ENCODE measurements at places on chromosomes 6 and 20.

- DNase-seq = no peak
These were observed 74.0 kb upstream of the SAMD5 start for GRCh38 chr6:147434516-147434915.

- DNase-seq = no peak
These were observed 105.1 kb downstream of the IRF4 start for GRCh38 chr6:496649-497048.

GRCh38 chr6:115945306-115945705 lies 115.4 kb downstream of the FRK start:
- no peak for DNase-seq

DNA sequence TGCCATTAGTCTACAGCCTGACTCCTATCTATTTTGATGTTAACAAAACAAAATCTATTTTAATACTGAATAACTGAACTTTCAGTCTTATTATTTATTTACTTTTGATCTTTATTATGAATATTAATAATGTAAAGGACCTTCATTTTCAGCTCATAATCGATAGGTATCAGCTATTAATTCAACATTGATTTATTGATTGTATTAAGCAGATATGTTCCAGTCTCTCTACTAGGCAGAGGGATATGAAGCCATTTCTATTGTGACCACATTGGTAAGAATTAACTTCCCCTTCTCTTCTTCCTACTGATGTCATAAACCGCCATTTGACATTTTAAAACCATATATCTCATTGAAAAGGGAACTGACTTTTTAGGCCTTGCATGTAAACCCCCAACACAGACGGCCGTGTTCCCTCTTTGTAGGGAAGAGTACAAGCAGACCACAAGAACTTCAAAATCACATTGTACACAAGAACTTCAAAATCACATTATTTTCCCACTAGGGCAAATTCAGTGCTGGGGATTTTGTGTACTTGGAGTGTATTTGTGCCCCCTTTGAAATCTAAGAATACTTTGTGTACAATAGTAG lies 69.5 kb upstream of the FABP7 start:
- no peak for DNase-seq

DNA sequence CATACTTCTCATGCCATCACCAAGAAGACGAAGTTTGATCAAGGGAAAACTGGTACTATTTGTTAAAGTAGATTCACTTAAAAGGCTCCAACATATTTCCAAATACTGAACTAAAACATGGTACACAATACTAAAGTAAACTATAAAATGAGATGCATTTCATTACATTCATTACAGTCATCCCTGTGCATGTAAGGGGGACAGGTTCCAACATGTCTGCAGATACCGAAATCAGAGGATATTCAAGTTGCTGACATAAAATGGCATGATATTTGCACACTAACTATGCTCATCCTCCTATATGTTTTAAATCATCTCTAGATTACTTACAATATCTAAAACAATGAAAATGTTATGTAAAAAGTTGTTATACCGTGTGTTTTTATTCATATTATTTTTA lies 893.9 kb upstream of the MANEA start:
- DNase-seq = no peak

DNA sequence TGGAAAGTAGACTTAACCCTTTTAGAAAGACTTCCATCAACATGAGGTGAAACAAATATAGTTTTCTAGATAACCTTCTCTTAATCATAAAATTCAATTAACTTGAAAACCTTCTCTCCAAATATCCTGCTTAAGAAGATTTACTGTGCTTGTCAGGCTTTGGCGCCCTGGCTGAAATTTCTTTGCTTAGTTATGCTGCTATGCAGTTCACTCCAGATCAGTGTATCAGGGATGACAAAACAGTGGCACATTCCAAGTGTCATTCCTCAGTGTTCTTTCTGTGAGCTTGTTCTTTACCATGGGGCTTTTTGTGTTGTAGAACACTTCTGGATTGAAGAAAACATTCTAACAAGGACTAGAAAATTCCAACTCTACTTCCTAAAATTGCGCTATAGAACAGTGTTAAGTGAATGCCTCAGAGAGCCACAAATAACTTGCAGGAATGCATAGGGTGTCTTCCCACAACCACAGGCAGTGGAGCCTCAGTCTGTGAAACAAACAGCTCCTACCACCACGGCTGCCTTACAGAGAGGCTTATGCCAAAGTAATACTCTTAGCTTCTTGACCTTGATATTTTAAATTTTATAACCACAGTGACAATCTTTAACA lies 443.6 kb downstream of the CDC5L start:
- DNase-seq = no peak

GRCh38 chr6:47207261-47207660 lies 102.4 kb downstream of the TNFRSF21 start:
- DNase-seq = no peak

DNA sequence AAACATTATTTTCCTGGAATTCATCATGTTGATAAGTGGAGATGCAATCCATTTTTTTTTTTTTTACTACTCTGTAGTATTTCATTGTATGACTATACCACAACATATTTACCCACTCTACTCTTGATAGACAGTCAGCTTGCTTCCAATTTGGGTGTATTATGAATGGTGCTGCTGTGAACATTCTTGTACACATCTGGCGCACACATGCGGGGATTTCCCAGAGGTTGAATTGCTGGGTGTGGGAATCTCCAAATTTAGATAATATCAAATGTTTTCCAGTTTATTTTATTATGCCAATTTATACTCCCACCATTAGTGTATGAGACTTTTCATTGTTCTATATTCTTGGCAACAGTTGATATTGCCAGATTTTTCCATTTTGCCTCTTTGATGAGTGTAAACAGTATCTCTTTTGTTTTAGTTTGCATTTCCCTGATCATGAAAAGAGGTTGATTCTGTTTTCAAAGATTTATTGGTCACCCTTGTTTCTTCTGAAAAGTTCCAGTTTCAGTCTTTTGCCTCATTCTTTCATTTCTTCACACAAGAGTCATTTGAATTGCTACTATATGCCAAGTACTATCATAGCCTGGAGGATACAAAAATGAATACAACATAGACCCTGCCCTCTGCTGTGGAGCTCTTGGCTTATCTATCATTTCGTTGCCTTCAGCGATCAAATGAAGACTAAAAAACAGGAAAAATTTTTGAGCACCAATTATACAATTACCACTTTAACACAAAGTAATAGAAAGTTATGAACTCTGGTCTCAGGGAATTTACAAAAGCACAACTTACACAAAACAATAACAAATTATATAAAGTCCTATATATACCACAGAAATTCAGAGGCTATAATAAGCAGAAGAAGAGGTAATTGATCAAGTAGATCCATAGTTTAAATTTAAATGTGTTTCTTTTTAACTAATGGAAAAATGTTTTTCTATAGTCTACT lies 17.1 kb upstream of the NCOA7 start:
- no peak for DNase-seq

DNA sequence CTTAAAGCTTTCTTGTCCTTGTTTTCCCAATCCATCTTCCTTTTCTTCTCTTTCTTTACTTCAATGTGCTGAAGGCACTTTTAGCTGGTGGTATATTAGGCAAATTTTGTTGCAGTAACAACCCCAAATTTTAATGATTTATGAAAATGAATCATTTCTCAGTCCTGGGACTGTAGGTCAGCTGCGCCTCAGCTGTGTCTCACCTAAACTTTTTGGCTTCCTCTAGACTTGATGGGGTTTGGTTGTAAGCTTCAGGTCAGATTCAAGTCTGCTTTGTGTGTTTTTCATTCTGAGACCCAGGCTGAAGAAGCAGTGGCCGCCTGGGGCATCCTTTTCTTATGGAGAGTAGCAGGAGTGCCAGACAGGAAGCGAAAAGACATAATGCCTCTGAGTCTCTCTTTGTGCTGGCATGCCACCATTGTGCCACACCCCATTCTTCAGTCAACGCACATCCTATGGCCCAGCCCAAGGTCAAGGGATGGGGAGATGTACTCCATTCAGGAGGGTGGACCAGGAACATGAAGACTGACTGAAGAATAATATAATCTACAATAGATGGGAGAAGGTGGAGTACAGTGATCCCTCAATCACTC lies 28.9 kb upstream of the CD83 start:
- no peak for DNase-seq

- DNase-seq = no peak
These were observed 44.9 kb downstream of the REPS1 start for GRCh38 chr6:138943089-138943625.

- no peak for DNase-seq
These were observed 381 bp upstream of the PEX7 start for GRCh38 chr6:136822046-136822375.

DNA sequence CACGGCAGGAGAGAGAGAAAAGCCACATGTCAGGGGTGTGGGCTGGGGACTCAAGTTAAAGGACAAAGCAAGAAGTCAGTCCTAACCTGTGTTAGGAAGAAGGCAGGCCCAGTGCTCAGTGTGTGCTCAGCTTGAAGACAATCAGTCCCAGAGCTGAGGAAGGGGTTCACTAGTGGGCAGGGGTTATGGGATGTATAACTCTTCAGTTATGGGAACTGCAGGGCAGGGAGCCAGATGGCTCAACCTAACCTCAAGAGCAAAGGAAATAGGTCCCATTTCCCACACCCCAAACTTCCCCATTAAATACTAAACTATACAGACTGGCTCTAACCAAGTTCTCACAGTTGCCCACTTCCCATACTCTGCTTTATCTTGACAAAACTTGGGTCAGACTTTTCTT lies 7.4 kb upstream of the SSTR4 start:
- DNase-seq = no peak

GRCh38 chr6:127833336-127833735 lies 67.5 kb downstream of the THEMIS start:
- DNase-seq = peak; percentile 22

DNA sequence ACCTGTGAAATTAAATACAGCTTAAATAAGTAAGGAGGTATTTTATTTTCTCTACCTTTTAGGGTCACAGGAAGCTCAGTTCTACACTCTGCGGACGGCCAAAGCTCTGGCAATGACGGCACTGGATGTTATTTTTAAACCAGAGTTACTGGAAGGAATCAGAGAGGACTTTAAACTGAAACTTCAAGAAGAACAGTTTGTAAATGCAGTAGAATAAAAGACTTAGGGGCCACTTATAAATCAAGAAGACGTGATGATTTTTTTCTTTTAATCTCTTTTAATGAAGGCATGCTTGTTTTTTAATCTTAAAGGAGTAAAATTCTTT lies 16.2 kb downstream of the PM20D2 start:
- no peak for DNase-seq

GRCh38 chr6:135537741-135538301 lies 40.3 kb upstream of the AHI1 start:
- peak; percentile 81 for DNase-seq

DNA sequence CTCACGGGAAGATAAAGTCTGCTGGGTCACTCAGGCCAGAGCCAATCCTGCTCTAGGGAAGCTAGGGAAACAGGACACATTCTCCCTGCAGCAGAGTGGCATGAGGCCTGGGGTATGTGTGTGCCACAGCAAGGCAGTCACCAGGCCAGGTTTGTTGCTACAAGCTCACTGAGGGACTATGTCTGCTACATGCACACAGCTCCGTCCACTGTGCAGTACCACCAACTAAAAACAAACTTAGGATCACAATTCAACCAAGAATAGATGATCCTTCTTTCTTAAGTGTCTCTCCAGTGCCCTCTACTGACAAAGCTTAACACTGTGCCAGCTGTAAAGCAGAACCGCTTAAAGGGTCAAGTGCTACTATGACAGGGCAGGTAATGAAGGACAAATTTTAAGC lies 192.5 kb downstream of the PTPRK start:
- DNase-seq = no peak

GRCh38 chr20:41135187-41135887 lies 2.0 kb upstream of the PLCG1 start:
- DNase-seq = no peak

DNA sequence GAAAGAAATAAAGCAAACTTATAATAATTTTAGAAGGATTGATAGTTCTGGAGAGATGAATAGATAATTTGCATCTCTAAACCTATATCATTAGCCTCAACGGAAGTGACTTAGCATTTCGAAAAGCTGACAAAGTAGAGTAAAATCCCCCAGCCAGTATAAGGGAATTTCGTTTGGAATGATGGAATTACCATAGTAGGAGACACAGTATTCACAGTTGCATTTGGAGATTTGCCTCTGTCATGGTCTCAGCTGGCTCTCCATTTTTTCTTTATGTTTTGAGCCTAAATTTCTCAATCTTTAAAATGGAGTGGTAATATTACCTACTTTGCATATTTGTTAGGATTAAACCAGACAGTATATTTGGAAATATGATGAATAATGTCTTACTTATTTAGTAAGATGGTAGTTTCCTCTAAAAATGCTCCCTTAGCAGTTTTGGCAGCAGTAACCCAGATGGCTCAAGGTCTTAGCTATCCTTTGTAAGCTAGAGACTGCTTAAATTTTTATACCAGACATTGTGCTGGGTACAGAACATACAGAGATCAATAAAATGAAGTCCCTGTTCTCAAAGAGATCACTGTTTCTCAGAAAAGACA lies 58.2 kb downstream of the SMAP1 start:
- no peak for DNase-seq

GRCh38 chr6:47112317-47112716 lies 70.2 kb upstream of the ADGRF1 start:
- no peak for DNase-seq

DNA sequence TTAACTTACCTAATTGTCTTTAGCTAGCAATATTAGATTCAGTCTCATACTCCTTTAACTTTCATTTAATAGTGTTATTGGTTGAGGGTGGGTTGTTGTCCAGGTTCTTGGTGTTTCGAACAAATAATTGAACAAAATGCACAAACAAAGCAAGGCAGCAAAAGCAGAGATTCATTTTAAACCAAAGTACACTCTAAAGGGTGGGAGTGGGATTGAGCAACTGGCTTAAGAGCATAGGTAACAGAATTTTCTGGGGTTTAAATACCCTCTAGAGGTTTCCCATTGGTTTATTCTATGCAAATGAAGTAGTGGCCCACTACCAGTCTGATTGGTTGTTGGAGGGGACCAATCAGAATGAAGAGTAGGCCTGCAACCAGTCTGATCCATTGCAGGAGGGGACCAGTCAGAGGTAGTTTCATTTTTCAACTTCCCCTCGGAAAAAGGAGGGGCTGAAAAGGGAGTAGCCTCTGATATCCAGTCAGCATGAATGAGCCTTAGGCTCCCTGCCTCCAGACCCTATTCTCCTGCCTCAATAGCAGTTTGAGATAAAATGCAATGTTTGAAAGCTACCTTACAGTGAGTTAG lies 26.3 kb upstream of the RAB23 start:
- no peak for DNase-seq

DNA sequence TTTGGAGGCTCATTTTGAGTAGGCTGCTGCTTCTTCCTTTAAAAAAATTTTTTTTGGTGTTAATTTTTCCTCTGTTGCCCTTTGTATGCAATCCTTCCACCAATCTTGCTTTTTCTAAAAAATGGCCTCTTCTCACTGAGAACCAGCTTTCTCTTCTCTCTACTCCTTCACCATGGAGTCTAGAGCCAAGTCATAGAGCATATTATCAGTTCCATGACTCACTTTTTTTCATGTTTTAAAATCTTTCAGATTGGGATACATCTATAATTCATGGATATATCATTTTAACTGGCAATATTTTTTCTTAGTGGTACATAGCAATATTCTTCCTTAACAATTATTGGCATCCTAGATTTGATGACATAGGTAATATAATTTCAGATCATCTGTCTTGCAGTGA lies 62.7 kb downstream of the SLX4IP start:
- DNase-seq = no peak
